ENCODE measurements at places on chromosomes 1 and 21.

DNA sequence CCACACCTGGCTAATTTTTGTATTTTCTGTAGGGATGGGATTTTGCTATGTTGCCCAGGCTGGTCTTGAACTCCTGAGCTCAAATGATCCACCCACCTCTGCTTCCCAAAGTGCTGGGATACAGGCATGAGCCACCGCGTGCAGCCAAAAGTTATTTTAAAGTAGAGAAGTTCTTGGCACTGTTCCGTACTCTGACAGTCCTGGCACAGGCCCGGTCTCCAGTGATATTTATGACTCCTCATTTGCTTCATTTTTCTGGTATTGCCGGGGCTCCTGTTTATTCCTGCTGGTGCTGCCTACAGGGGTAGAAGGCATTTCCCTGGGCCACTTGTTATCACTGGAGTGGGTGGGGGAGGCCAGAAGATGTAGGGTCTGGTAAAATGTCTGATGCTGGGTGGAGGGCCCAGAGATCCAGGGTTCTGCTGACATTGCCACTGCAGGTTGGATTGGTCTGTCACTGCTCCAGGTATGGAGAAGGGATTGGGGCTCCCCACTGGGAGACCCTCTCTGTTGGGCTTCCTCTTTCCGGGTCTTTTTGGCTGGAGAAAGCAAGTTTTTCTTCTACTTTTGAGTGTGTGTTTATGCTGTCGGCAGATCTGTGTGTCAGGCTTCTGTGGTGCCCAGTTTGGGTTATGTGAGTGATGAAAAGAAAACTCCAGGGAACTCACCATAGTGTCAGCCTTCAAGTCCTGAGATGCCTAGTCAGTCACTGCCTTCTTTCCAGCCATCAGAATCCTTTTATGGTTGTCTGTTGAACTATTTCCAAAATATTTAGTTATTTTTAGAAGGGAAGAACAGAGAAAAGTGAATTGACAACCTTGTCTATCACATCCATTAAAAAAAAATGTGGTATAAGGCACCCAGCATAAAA lies 4.5 kb downstream of the MROH7 start:
- DNase-seq: no peak

GRCh38 chr1:156050376-156050775 lies 3.2 kb downstream of the UBQLN4 start:
- no peak for DNase-seq

- DNase-seq: no peak
Measured at GRCh38 chr1:178986204-178986603, 39.5 kb upstream of the FAM20B start.

DNA sequence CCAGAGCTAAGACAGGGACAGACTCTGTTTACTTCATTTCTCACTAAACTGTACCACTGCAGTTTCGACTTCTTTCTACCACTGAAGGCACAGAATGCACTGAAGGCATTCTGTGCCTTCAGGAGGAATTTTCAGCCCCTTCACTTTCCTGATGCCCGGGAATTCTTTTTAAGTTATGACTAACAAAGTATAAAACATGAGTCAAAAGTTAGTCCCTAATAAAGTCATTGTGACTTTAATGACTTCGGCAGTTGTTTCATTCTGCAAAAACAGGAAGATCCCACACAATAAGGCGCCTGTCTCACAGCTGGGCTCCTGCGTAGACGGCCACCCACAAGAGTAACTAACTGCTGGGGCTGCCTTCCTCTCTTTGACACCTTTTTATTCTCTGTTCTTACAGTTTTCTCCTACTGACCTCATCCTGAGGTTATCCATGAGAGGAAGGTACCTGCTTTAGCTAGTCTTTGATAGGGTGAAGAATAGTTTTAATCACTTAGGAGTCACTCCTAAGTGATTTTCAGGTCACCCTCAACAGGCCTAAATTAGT lies 183.9 kb upstream of the SGIP1 start:
- peak; percentile 34 for DNase-seq

GRCh38 chr21:43727519-43728153 lies 8.7 kb downstream of the PDXK start:
- DNase-seq: no peak

- no peak for DNase-seq
Measured at GRCh38 chr1:16172218-16172830, 16.5 kb upstream of the EPHA2 start.

DNA sequence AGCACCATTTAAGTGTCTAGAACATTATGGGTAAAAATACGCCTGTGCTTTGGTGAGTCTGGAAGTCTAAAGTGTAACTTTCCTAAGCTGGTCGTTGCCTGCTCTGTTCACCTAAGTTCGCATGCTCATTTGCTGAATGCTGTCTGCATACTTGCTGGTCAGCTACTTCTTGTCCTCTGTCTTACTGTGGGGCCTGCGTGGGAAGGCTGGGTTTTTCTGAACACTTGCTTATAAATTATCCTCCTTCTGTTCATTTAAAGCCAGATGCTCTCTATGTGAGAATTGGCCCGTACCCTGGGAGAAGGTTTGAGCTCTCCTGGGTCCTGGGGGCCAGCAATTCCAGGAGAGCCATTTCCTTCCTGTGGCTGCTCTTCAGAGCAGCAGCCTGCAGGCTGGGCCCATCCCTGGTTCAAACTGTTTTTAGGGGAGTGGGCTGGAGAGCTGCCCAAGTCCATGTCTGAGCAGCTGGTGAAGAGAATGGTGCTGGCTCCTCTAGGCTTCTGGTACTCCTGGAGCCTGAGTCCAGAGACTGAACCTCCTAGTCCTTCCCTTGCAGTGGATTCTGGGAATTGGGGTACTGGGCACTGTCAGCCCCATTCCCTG lies 75.7 kb downstream of the GALNT2 start:
- DNase-seq: no peak

DNA sequence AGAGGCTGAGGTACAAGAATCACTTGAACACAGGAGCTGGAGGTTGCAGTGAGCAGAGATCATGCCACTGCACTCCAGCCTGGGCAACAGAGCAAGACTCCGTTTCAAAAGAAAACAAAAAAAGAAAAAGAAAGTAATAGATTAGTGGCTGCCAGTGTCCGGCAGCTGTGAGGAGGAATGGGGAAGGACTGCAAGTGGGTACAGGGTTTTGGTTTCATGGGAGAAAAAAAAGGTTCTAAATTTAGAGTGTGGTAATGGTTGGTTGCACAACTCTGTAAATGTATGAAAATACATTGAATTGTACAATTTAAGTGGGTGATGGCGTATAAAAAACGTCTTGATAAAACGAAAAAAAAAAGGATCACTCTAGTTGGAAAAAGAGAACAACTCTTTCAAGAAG lies 6.7 kb downstream of the TAF1A start:
- DNase-seq: no peak

DNA sequence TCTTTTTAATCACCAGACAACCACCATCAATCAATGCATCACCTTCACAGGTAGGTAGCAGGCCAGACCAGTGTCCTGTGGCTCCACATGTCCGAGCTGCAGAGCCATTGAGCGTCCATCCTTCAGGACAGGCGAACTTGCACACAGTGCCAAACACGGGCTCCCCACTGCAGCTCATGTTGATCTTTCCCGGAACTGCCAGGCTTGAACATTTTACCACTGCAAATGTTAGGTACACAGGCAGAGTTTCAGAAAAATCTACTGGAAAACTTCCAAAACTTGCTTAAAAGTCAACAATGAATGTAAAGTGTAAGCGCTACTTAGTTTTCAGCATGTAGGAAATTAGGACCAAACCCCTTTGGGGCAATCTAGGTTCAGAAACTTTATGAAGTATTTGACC lies 6.6 kb downstream of the SELE start:
- no peak for DNase-seq

DNA sequence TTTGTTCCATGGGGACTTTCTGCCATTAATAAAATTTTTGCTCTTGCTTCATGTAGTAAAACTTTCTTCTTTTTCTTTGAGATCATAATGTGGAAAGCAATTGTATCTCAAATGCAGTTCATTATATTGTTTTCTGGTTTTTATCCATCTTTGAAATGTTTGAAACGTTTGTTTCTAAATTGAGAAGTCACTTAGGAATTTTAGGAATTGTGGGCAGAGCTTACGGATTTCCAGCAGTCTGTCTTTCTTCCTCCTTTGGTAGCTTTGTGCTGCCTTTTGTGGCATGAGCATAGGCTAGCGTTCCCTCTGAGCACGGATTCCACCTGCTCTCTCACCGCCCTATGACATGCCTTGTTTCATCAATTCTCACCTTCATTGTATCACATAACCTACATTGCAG lies 2.9 kb upstream of the ST6GALNAC5 start:
- no peak for DNase-seq

DNA sequence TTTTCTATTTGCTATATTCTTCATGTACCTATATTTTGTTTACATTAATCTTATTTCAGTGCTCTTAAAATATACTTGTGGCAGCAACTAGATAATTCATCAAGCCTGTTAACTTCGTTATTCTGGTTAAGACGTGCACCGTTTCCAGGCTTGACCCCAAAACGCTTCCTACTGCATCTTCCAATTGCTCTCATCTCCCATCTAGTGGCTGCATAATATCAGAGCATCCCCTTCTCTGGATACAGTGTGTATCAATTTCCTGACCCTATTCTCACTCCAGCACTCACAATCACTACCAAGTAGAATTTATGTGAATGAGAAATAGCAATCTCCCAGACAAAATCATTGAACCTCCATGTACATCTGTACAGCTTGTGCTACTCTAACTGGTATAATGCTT lies 1280.3 kb upstream of the B3GALT2 start:
- no peak for DNase-seq

GRCh38 chr1:197590687-197591086 lies 184.6 kb downstream of the DENND1B start:
- no peak for DNase-seq

- DNase-seq: no peak
Measured at GRCh38 chr1:208841436-208841835, 597.3 kb upstream of the PLXNA2 start.

- DNase-seq: no peak
Measured at GRCh38 chr1:17220287-17220686, 15.4 kb downstream of the PADI1 start.

DNA sequence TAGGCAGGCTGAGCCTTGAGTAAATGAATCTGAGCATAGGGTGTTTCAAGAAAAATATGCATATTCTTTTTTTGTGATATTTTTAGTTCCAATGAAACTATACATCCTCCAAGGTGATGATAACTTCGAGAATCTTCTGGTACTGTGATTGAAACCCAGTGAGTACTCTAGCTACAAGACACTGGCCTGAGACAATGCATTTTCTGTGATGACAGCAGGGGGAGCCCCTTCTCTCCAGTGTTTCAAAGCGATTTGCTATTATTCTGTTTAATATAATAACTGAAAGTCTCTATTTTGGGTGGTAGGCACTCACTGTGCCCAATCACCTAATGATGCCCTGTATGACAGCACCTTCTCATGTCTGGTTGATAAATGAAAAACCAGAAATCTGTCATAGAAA lies 12.1 kb downstream of the IRF2BP2 start:
- no peak for DNase-seq

- no peak for DNase-seq
Measured at GRCh38 chr1:109249654-109250401, 489 bp downstream of the CELSR2 start.

GRCh38 chr1:11558276-11558675 lies 79.3 kb downstream of the DISP3 start:
- no peak for DNase-seq

GRCh38 chr1:153944005-153944826 lies 2.3 kb downstream of the DENND4B start:
- no peak for DNase-seq

GRCh38 chr1:30977105-30977504 lies 68.5 kb upstream of the SDC3 start:
- DNase-seq: no peak

- no peak for DNase-seq
Measured at GRCh38 chr1:89873288-89873687, 52.5 kb downstream of the LRRC8D start.
